ENCODE measurements at places on chromosomes 4 and X. TPM values are rescaled to one million over a fixed set of nuclear protein-coding genes. Genes with fewer than 3 reads are reported as not detected.

DNA sequence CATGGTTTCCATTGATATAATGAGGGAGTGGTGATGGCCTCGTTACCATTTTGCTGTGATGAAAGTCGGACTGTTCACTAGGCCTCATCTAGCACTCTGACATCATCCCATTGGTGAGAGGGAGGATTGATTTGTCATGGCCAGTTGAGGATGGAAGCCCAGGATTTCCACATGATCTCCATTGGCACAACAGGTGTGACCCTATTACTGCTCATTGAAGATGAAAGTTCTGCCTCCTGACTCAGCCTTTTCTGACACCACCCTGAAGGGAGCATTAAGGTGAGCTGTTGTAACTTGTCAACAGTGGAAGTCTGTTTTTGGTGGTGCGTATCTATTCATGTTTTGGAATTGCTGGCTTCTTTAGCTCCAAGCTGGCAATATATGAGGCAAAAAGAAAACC, 144.2 kb downstream of the PABPC4L start:
- no peak for DNase-seq

DNA sequence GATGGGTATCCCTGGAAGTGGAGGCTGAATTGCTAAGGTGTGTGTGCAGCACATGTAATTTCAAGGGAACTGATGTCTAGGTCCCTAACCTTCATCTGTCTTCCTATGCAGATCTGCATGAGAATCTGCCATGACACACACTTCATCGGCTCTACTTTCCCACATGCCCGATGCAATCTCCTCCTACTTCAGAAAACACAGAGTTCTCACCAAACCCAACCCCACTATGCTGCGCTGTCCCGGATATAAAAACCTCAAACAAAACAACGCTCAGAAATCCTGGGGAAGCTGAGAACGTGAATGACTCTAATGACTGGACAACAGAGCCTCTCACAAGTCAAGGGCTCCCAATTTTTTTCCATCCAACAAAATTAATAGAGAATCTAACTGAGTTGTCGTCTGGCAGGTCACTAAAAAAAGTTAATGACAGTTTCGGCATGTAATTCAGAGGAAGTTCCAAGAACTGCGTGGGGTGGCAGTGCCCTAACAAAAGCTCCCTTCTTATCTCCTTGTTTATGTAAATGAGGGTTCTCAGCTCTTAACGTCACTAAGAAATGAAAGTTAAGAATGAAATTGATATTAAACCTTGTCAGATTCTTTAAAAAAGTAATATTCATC, 39.0 kb downstream of the STX18 start:
- no peak for DNase-seq

The MAGEH1 gene
- total RNA-seq = 35.3 TPM

DNA sequence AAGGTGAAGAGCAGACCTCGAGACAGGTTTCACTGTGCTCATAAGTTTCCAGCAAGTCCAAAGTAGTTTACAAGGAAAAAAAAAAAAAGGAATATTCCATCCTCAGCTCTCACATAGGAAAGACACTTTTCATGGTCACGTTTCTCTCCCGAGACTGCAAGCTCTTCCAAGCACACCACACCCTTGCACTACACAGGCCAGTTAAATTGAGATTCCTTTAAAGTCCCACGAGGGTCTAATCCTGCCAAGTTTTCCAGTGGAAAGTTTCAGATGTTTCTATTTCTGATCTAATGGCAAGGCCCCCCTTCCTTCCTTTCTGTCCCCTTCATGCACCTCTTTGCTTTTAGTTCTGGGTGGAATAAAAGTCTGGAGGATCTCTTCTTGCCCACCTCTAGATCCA, 67.9 kb upstream of the PCDH19 start:
- DNase-seq = peak; percentile 86

GRCh38 chr4:178316211-178316610, 874.0 kb upstream of the AGA start:
- DNase-seq = no peak

DNA sequence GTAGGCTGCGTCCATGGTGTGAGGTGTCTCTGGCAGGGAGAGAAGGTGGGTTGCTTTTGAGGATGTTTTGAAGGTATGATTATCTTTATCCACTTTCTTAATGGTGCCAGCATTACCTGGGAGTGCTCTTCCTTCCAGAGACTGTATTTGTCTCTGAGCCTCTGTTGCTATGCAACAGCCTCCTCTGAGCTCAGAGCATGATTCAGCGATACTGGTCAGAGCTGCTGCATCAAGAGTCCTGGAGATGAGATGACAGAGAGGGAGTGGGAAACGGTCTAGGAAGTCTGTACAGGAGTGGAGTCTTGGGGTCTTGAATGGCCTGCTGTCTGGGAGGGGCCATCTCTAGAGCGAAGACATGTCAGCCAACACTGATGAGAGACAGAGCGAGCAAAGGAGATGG, 104.4 kb upstream of the RAB40AL start:
- no peak for DNase-seq

- DNase-seq = peak; percentile 1
Observed at GRCh38 chr4:149277705-149278104, 537.9 kb downstream of the IQCM start.

The TEC gene
- 5.5 TPM for total RNA-seq

The P2RY4 gene
- 0.69 TPM for total RNA-seq

GRCh38 chrX:102866981-102867656, 70.0 kb upstream of the RAB40AL start:
- DNase-seq = no peak

- DNase-seq = no peak
Observed at GRCh38 chr4:87388901-87389300, 2.1 kb downstream of the HSD17B11 start.

DNA sequence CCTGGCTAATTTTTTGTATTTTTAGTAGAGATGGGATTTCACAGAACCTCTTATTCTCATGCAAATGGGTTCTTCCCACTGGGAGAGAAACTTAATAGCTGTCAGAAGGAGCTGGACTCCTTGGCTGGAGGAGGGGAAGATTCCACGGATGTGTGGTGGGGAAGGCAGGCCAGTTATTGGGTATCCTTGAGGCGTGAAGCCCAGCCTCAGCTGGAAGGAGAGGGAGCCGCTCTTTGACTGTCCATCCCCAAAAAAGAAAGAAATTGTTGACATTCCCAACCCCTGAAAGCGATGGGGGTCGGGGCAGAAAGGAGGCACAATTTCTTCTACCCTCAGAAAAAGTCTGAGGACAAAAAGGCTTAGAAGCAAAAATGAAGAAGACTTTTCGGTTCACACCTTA, 983.1 kb upstream of the PABPC4L start:
- DNase-seq = no peak

GRCh38 chr4:92100975-92101374, 202.8 kb upstream of the GRID2 start:
- DNase-seq = no peak

- DNase-seq = no peak
Observed at GRCh38 chrX:129462707-129463106, 60.6 kb downstream of the SMARCA1 start.

The VSIG1 gene
- total RNA-seq = 0.20 TPM

DNA sequence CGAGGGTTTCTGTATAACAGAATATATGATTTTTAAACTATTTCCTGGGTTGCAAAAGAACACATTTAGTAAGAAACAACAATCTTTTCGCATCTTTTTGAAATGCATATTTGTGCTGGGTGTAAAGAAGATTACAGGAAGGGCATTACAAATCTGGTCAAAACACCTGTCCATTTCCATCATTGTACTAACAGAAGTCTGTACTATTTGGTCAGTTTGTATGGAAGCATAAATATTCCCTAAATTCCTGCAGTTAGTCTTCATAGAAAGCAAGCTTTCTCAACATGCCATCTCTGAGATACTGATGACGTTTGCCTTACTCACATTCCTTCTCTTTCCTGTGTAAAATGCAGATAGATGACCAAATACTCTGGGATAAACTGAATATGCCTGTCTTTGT, 203.3 kb downstream of the NWD2 start:
- no peak for DNase-seq

The ZFP92 gene
- total RNA-seq = 0.59 TPM

- no peak for DNase-seq
Observed at GRCh38 chr4:107688421-107688820, 31.6 kb downstream of the PAPSS1 start.

GRCh38 chrX:63869506-63869905, 84.5 kb upstream of the ARHGEF9 start:
- no peak for DNase-seq

- no peak for DNase-seq
Observed at GRCh38 chr4:742742-743311, 37.2 kb downstream of the PCGF3 start.

- DNase-seq = no peak
Observed at GRCh38 chrX:110684653-110685052, 111.0 kb downstream of the CHRDL1 start.

The PFKFB1 gene
- 3.3 TPM for total RNA-seq

GRCh38 chr4:84238247-84239090, 260.6 kb downstream of the NKX6-1 start:
- DNase-seq = no peak

DNA sequence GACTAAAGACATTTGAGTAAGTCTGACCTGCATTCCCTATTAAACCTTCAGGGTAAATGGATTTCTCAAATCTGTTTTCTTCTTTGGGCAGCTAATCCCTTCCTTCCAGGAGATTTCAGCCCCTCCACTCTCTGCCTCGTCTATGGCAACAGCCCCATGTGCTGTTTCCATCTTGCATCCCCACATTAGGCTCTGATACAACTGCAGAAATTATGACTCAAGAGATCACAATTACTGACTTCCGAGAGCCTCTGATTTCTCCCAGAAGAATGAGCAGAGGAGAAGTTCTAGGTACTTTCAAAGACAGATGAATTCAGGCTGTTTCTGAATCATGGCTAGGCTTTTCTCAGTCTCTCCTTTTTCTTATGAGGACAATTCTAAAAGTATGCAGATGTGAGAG, 38.7 kb downstream of the RAI2 start:
- no peak for DNase-seq

The RHOH gene
- 1.7 TPM for total RNA-seq

The PNMA5 gene
- not detected for total RNA-seq

DNA sequence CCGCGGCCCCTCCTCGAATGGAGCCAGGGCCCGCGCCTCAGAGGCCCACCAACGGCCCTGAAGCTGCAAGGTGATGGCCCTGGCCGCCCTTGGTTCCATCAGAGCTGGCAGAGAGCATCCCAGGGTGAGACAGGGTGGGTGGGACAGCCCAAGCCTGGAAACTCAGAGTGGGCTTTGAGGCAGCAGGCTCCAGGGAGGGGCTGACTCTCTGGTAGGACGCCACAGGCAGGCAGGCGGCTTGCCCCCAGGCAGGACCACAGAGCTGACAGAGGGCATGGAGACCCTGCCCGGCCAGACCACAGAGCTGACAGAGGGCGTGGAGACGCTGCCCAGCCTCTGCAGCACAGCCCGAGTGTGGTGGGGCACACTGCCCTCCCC, 4.8 kb downstream of the MYL5 start:
- DNase-seq = no peak

DNA sequence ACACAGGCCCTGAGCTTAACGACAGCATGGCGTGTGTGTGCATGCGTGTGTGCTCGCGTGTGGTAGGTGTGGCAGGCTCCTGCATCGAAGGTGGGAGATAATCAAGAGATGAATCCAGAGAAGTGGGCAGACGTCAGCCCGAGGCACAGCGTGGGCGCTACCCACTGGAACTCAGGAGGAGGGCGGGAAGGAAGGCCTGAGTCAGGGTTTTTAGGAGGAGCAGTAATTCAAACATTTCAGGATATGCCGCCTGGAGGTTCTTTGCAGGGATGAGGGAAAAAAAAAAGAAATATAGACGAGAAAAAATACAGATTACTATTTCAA, 66.3 kb upstream of the STX18 start:
- no peak for DNase-seq

GRCh38 chrX:46294234-46294633, 251.0 kb downstream of the ZNF674 start:
- DNase-seq = no peak

- no peak for DNase-seq
Observed at GRCh38 chr4:64520421-64520820, 111.2 kb upstream of the TECRL start.

DNA sequence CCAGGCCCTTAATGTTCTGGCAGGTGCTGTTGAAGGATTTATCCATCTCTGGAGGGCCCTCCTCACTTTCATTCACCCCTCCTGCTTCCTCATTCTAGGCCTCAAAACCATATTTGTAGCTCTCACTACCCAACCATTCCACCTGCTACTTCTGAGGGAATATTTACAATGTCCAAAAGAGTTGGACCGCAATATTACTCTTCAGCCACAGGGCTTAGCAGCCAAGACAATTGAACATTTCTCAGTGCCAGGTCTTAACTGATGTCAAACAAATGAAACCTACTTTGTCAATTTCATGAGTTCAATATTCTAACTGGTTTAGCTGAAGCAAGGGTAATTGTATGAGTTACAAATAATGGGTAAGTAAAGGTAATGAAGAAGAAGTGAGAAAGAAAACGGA, 113.2 kb downstream of the ENOX2 start:
- DNase-seq = no peak

DNA sequence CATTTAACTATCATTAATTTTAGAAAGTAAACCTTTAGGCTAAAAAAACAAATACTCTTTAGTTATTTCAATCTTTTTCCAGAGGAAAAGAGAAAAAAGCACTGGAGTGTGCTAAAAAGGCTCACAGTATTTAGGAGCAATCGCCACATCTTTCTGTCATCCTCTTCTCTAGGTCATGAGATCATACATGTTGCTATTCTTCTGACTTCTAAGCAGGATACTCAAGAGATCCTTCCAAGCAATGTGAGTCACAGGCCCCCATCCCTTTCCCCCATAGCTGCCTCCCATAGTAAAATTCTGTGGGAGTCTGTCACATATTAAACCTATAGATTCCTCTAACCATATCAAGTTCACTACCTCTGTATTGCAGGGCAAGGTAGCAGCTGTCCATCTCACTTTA, 7.7 kb downstream of the EDNRA start:
- DNase-seq = no peak

GRCh38 chrX:71671043-71671780, 3.9 kb downstream of the LOC101059915 start:
- DNase-seq = no peak

GRCh38 chrX:7019555-7019954, 128.0 kb upstream of the STS start:
- no peak for DNase-seq

The FRMPD3 gene
- 0.20 TPM for total RNA-seq
